ENCODE measurements at places on chromosomes 12 and 14.

- no peak for DNase-seq
Measured at GRCh38 chr12:75848961-75849360, 182.6 kb downstream of the PHLDA1 start.

- no peak for DNase-seq
Measured at GRCh38 chr12:122929148-122929538, 33.2 kb upstream of the VPS37B start.

DNA sequence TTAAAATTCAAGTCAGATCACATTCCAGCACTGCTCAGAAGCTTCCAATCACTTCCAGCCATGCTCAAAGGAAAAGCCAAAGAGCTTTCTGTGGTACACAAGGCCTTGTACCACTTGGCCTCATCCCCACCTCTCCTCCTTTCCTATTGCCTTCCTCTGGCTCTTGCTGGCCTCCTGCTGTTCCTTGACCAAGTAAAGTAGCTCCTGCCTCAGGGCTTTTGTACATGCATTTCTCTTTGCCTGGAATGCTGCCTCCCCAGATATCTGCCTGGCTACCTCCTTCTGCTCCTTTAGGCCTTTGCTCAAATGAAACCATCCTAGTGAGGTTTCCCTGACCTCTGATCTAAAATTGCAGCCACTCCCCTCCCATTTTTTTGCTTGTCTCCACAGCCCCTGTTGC, 51.2 kb upstream of the TCL1B start:
- DNase-seq, result no peak

- no peak for DNase-seq
Measured at GRCh38 chr12:83932011-83932410, 980.6 kb downstream of the SLC6A15 start.

GRCh38 chr12:38669530-38669929, 235.9 kb downstream of the CPNE8 start:
- DNase-seq, result no peak

- DNase-seq, result no peak
Measured at GRCh38 chr14:31770271-31770670, 209.1 kb downstream of the NUBPL start.

- no peak for DNase-seq
Measured at GRCh38 chr14:99784508-99784907, 8.7 kb upstream of the EML1 start.

DNA sequence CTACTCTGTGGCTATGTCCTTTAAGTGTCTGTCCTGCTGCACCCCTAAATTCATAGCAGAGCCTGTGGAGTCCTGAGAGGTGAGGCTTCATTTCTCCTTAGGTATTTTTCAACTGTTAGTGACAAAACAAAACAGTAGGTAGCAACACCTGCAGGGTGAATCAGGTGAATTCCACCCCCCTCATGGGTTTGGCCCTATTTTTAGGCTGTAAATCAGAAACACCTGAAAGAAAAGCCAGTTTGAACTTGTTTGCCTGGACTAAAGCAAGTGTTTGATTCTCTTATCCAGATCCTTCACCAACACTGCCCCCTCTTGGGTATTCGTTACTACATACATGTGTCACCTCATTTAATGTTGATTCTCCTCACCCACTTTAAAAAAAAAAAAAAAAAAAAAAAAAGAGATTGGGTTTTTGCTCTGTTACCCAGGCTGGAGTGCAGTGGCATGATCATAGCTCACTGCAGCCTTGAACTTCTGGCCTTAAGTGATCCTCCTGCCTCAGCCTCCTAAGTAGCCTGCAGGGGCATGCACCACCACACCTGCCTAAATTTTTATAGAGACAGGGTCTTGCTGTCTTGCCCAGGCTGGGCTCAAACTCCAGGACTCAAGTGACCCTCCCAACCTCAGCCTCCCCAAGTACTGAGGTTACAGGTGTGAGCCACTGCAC, 10.3 kb downstream of the TBPL2 start:
- DNase-seq, result peak; percentile 70

DNA sequence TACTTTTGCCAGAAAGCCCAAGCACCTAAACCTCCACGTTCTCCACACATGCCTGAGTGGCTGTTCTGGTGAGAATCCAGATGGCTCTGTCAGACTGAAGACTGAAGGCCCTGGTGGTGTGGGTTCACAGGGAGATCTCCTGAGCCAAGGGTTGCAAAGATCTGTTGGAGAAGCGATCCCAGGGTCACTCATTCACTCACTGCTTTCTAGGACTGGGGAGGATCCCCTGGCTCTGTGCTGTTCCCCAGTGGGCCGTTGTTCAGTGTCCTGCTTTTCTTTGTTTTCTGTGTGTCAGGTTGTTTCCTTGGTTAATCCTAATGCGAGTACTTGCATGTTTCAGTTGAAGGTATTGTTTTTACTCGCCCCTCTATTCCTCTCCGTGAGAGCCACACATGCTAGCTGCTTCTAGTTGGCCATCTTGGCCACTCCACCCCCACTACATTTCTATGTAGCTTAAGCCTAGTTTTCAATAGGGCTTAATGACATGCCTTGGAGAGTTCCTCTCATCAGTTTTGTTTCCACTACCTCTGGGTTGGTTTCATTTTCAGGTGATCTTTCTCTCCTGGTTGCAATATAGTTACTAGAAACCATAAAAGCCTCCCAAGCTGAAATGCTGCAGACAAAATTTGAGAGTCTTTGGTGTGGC, 144.5 kb upstream of the SLC38A2 start:
- DNase-seq, result peak; percentile 58

Measured in GM13976 (cell line).